Natural killer cell treated with Interleukin-12 subunit alpha and Interleukin-12 subunit beta and Interleukin-15 and Interleukin-18, amount 100 ng/mL, for 72 hours (primary cell): ENCODE measurements at places on chromosomes 5 and 9. TPM values are rescaled to one million over a fixed set of nuclear protein-coding genes. Genes with fewer than 3 reads are reported as not detected.

The OR1Q1 gene
- total RNA-seq, result not detected

The GDA gene
- not detected for total RNA-seq

The COL23A1 gene
- 0.19 TPM for total RNA-seq

The ATOX1 gene
- total RNA-seq, result 60.0 TPM

The TOR4A gene
- total RNA-seq, result 38.4 TPM

The LAMC3 gene
- total RNA-seq, result not detected

GRCh38 chr5:43195670-43196265 is 3.7 kb downstream of the NIM1K start:
- H3K4me1 ChIP-seq, result peaks cover 27% of the 10 kb centered on the region
- H3K27me3 ChIP-seq, result peaks cover 8% of the 10 kb centered on the region
- H3K27ac ChIP-seq, result no peak overlapping the region
- no peak for DNase-seq
- no peak overlapping the region for H3K4me3 ChIP-seq
- H3K36me3 ChIP-seq, result no peaks in the 10 kb centered on the region

GRCh38 chr5:68557162-68557936 is 341.8 kb downstream of the PIK3R1 start:
- no peak for DNase-seq
- no peaks in the 10 kb centered on the region for H3K27me3 ChIP-seq
- no peaks in the 10 kb centered on the region for H3K4me1 ChIP-seq
- no peaks in the 10 kb centered on the region for H3K36me3 ChIP-seq
- no peak overlapping the region for H3K27ac ChIP-seq

DNA sequence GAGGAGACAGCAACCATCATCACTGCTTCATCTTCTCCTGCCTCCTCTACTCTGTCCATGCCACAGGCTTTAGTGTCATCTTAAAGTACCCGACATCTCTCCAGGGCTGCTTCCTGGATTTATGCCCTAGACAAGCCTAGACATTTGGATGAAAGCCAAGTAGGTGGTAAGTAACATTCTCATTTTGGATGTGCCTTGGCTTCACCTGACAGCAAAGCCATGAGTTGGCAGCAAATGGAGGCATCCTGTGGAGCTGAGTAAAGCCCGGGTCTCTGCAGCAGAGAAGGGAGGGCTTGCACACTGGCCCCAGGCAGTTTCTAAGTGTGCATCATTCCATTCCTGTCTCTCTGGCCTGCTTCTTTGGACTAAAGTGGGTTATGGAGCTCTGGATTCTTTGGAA is 299.1 kb downstream of the DMAC1 start:
- peaks cover 18% of the 10 kb centered on the region for H3K27me3 ChIP-seq
- DNase-seq, result no peak
- no peaks in the 10 kb centered on the region for H3K36me3 ChIP-seq

- no peak overlapping the region for H3K27ac ChIP-seq
- no peaks in the 10 kb centered on the region for H3K36me3 ChIP-seq
- H3K4me1 ChIP-seq, result peaks cover 13% of the 10 kb centered on the region
- H3K4me3 ChIP-seq, result no peak overlapping the region
These were observed 478.6 kb downstream of the CCDC171 start for GRCh38 chr9:16031486-16031885.

DNA sequence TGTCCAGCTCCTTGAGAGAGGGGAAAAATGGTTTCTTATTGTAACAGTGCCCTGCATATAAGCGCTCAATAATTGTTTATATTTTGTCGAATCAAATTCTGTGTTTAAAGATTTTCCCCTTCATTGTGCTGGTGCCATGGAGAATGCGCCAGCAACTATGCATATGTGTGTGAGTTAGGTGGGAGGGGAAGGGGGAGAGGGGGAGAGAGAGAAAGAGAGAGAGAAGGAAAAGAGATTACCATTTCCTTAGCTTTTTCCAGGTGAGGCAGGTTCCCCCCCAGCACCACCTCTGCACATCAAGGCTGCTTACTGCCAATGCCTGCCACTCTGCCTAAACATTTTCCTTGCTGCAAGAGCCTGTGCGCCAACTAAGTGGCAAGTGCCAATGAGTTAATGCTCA is 111.0 kb downstream of the PJA2 start:
- H3K4me3 ChIP-seq, result no peak overlapping the region
- DNase-seq, result no peak
- H3K27me3 ChIP-seq, result no peaks in the 10 kb centered on the region
